Activated gamma-delta T cell treated with anti-CD3 and anti-CD28 coated beads, Interleukin-2, amount 50 U/mL, for 16 hours (primary cell): ENCODE measurements at places on chromosomes 1 and 21.

GRCh38 chr1:67791686-67792085 lies 41.6 kb downstream of the GNG12 start:
- no peak for DNase-seq

- DNase-seq, result no peak
These were observed 20.7 kb upstream of the PEF1 start for GRCh38 chr1:31665234-31665878.

DNA sequence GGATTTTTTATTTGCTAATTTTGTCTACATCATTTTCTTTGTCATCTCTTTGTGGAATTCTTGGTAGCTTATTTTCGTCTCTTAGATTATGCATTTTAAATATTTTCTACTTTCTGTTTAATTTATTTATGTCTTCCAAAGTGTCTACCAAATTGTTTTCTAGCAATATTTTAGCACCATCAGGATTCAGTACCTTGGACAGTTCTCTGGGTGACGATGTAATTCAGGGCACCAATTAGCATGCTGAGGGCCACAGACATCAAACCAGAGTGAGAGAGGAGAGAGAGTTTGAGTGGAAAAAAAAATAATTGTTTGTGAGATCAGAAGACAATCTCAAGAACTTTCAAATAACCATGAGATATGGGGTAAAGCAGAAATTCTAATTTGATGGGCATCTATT lies 169.8 kb upstream of the CXADR start:
- DNase-seq, result no peak

DNA sequence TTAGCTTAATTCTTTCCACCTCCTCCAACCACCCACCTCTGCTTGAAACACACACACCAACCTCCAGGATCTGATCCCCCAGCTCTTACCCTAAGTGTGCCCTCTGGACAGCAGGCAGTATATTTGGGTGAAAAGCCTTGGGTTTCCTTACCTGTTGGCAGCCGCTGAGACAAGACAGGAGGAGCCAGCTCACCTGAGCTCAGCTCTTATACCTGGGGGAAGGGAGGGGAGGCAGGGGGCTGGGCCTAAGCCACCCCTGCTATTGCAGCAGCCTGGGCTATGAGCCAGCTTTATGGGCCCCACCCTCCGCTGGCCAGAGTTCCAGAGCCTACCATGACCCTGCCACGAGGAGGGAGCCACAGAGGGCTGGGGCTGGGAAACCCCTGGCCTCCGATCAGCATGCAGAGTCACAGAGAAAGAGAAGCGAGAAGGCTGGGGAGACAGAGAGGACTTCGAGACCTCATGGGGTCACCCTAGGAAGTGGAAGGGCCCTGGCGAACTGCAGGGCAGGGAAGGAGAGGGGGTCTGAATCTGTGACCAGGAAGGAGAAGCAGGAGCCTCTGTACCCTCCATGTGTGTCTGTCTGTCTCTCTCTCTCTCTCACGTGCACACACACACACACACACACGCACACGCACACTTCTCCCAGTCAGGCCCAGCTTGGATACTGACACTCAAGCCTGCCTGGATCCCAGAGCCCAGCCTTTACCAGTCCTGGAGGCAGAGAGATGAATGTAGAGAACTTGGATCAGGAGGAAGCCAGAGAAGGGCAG lies at the start of gene S100A14:
S100A14 (minus strand) TSS at position 182 of the 773 bp plus-strand sequence. CDS start 467 bp downstream, outside the sequence.
- DNase-seq, result no peak

DNA sequence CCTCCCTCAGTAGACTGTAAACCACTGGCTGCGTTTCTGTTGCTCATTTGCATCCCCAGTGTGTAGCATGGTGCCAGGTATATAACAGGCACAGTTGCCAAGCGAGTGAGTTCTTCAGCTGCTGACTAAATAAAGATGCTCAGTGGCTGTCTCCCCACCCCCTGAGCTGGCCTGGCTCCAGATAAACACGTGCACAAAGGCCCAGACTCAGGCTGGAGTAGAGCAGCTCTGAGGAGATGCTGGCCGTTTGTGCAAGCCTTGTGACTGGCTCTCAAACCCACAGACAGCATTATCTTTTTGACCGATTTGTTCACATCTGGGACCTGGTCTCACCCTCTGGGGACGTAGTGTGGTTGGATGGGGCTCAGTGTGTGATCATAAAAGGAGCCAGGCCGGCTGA lies 7.1 kb downstream of the CHRNB2 start:
- no peak for DNase-seq

GRCh38 chr1:110034040-110034450 lies 379 bp upstream of the STRIP1 start:
- DNase-seq, result no peak

GRCh38 chr1:116356067-116356466 lies 17.0 kb upstream of the ATP1A1 start:
- DNase-seq, result no peak

DNA sequence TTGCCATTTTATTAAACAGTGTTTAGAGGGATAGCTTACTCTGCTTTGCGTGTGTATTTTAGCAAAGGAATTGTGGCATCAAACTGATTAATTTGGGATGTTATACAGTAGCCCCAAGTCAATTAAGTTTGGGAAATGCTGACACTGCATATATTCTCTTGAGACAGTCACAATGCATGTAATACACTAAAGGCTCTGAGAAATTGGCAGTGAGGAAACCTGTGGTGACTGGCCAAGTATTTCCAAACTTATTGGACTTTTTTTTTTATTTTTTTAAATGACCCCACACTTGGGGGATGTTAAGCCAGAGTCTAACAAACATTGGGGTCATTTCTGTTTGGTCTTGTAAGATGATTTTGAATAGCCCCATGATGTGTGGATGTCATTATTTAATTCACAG lies 67.3 kb upstream of the RAVER2 start:
- DNase-seq, result no peak

DNA sequence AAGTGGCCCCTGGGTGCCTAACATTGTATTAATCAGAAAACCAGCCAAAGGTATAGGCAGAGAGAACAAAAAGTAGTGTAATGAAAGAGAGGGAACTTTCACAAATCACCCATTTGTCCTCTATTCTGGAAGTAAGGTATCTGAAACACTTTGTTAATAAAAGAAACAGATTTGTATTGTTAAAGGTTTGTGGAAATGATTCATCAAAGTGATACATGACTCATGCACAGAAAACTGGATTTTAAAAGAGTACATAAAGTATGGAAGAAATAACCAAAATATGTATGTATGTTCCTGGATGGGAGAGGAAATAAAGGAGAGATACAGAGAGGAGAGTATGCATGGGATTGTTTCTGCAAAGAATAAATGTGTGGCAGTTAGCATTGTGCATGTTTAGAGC lies 126.8 kb downstream of the RGS21 start:
- DNase-seq, result no peak

- no peak for DNase-seq
These were observed 1291.5 kb upstream of the B3GALT2 start for GRCh38 chr1:194477908-194478307.

GRCh38 chr21:45574691-45575090 lies 32.5 kb upstream of the SLC19A1 start:
- DNase-seq, result no peak

DNA sequence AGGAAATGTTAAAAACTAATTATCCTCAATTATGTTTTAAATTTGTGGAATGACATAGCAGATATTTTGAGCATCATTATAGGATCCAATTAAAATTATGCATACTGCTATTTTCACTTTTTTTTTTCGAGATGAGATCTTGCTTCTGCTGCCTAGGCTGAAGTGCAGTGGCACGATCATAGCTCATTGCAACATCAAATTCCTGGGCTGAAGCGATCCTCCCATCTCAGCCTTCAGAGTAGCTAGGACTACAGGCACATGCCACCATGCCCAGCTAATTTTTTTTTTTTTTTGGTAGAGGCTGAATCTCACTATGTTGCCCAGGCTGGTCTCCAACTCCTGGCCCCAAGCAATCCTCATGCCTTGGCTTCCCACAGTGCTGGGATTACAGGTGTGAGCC lies 11.3 kb upstream of the SLC1A7 start:
- no peak for DNase-seq

DNA sequence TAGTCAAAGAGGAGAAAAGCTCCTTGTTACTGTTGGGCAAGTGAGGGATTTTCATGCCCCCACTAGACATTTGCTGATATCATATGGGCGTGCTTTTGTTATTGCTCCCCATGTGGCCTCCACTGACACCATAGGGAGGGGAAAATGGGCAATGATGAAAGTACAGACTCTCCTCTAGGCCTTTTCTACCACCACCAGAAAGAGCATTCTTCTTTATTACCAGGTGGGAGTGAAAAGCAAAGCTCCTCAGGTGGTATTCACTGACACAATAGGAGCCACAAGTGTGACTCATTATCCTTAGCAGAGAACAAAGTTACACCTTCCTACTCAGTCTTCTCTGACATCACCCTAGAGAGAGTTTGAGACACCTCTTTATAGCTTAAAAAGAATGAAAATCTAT lies 667.1 kb downstream of the LTN1 start:
- DNase-seq, result no peak

DNA sequence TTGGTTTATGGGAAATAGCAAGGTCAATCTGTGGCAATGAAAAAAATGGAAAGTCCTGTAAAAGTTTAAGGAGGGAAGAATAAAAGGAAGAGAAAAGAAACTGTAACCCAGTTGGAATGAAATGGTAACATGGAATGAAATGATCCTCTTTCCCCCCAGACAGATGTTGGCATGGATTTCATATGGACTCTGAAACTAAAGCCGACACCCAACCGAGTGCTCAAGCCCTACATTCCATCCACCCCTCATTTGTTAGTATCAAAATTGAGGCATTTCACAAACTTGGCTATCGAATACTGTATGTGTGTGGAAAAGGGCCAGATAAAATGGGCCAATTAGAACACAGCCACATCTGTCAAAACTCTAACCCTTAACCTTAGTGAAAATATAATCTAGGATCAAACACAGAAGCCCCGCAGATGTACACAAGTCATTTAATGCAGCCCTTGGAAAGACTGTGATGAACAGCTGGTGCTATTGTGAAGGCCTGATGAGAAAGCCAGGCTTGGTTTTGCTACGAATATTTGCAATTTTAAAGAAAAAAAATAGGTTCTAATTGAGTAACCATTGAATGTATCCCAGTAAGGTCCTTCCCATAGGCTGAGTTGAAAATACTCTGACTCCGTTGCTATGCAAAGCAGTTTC lies 72.6 kb upstream of the RGL1 start:
- DNase-seq, result no peak

- DNase-seq, result no peak
These were observed 22.3 kb upstream of the TRAF3IP3 start for GRCh38 chr1:209733409-209734192.

DNA sequence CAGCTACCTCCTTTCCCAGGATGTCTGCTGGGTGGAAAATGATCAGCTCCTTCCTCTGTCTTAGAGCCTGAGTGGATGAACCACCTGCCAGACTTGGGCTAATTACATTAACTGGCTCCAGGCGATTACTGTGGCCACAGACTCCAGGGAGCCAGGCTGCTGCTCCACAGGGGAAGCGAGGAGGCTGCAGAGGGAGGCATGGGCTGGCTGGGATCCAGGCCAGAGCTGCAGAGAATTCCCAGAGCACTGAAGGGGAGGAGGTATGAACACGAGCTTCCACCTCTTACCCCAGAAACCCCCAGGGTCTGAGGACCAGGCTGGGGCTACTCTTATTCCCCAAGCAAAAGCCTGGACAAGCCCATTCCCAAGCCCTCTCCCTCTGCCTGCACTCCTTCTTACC lies 136.0 kb upstream of the KLHDC7A start:
- no peak for DNase-seq

DNA sequence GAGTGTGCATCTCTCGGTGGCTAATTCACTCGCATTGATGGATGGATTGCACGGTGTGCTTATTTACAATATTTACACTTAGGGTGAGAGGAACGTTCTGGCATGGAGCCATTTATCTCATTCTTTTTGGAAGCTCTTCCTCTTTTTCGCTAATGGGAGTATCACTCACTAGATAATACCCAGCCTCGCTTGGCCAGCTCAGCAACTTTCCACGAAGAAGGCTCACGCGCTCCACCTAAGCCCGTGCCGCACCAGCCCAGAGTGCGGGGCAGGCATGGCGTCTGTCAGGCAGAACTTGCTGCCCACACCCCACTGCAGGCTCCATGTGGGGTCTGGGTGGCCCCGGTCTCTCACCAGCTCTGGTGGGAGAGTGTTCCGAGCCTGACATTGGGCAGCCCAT lies 484.9 kb downstream of the NPHP4 start:
- no peak for DNase-seq

DNA sequence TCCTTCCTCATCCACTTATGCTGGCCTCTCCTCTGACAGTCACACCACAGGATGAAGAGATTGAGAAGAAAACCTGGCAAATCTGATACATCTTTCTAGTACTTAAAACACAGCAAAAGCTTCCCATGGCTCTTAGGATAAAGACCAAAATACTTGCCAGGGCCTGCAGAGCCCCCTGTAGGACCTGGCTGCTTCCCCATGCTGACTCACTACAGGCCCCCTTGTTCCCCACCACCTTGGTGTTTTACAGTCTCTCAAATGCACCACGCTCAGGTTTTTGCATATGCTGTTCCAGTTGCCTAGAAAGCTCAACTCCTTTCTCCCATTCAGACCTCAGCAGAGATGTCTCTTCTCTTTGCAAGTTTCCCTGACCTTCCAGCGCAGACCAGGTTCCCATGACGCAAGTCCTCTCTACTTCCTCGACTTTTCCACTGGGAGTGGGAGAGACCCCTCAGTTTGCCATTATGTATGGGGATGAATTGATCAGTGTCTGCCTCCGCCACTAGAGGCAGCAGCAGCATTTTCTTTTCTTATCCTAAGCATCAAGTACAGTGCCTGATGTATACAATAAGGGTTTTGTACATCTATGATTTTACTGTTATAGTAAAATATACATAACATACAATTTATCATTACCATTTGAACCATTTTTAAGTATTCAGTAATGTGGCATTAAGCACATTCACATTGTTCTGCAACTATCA lies 113.8 kb upstream of the C8B start:
- no peak for DNase-seq

- DNase-seq, result no peak
These were observed 39.5 kb downstream of the LBR start for GRCh38 chr1:225388372-225388771.

GRCh38 chr1:46961066-46961758 lies 19.9 kb upstream of the CYP4A11 start:
- no peak for DNase-seq

DNA sequence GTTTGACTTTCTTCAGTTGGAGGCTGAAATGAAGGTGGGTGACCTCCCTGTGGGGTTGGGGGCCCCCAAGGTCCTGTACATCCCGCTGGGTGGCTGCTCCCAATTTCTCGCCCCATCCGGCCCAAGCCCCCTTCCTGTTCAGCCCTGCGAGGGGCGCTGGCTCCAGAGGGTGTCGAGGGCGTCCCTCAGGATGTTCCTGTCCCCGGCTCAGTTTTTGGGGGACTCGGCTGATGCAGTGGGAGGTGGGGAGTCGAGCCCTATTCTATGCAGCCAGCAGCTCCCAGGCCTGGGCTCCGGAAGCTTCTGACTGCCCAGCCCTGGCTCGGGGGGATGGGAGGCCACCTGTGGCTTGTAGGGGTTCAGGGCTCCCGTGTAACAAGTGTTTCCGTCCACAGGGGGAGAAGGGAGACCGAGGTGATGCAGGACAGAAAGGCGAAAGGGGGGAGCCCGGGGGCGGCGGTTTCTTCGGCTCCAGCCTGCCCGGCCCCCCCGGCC lies 38.2 kb downstream of the SLC19A1 start:
- DNase-seq, result no peak

GRCh38 chr1:165539306-165539705 lies 4.5 kb upstream of the LRRC52 start:
- DNase-seq, result no peak
